ENCODE measurements at places on chromosomes 5 and 9.
A peak's percentile ranks its signal among the peaks of the same experiment; 100 is the strongest.

GRCh38 chr5:16179936-16180788, 571 bp upstream of the MARCHF11 start:
- H3K27me3 ChIP-seq: peaks cover 18% of the 10 kb centered on the region
- H3K36me3 ChIP-seq: no peaks in the 10 kb centered on the region
- no peak overlapping the region for H3K27ac ChIP-seq
- no peaks in the 10 kb centered on the region for H3K4me1 ChIP-seq

DNA sequence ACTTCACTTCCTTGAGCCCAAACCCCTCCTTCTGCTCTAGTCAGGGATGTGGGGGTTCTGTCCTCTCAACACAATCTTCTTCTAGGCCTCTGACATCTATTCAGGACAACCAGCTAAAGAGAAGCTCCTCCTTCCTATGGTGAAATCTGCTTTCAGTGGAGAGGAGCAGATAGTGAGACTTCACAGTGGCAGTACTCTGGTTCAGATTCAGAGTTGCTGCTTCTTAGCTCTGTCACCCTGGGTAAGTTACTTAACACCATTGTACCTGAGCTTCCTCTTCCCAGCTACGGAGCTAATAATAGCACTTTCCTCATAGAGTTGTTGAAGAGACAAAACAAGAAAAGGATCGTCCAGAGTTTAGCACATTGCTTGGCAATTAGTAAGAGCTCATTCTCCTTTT, 77.3 kb upstream of the LARP1 start:
- no peaks in the 10 kb centered on the region for H3K36me3 ChIP-seq
- H3K4me1 ChIP-seq: peaks cover 3% of the 10 kb centered on the region
- no peak overlapping the region for H3K4me3 ChIP-seq
- DNase-seq: no peak
- H3K27me3 ChIP-seq: no peaks in the 10 kb centered on the region

DNA sequence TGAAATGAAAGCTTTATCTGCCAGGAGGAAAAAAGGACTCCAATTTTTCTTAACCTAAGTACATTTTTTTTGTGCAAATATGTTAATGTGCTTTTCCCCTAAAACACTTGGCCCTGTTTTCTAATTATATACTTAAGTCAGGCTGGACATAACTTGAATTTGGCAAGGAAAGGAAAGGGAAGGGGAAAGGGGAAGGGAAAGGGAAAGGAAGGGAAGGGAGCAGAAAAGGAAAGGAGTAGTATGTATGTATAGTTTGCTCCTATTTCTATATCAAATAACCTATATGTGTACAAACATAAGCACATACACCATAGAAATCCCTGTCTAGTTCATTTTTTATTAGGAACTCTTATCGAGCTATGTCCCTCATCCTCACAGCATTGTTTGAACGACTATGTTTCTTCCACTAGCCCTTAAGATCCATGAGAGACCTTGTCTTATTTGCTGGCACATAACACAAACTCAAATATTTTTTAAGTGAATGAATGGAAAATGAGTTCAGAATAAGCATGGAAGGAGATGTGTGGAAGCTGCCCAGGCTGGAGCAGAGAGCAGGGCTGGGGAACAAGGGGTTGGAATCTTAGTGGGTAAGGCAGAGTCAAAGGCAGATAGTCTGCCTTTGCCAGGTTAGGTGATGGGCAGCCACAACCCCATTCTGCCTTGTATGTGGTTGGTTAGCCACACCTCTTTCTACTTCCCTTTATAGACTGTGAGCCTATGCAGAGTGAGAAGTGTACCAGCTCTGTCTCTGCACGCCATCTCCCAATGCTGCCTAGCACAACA, 70.0 kb downstream of the KLHL3 start:
- no peak overlapping the region for H3K4me3 ChIP-seq
- H3K4me1 ChIP-seq: no peaks in the 10 kb centered on the region
- H3K27ac ChIP-seq: no peak overlapping the region
- no peaks in the 10 kb centered on the region for H3K27me3 ChIP-seq
- no peak for DNase-seq

DNA sequence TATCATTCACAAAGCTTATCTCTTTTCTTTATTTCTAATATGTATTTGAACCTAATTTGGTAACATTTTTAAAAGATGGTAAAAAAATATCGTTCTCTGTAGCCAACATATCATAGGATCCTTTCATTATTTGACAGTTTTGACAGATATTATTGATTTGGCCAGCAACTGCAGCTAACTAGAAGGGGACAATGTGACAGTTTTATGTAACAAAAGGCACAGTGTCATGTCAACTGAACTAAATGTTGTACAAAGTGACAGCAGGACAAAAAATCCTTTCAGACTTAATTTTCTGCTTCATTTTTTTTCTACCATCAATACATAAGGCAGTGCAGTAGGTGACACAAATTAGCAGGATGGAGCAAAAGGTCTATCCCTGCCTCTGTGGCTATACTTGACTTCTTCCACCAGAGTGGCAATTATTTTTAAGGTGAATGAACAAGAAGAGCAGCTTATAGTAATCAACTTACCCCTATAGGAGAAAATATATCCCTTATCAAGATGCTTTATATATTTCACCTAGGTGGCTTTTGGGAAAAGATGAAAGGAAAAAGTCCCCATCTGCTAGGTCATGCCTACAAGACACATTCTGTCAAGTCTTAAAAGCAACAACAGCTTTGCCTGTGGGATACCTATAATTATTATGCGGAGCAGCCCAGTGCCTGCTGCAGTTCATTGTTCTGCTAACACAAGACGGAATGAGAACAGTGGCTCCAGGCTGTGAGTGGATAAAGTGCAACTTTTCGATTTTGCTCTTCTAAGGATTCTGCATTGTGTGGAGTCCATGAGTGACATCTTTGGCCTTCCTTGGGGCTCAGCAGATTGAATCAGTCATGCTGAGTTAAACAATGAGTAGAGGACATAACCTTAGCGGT, 694.9 kb downstream of the ISL1 start:
- no peak overlapping the region for H3K4me3 ChIP-seq
- no peaks in the 10 kb centered on the region for H3K4me1 ChIP-seq
- H3K36me3 ChIP-seq: no peaks in the 10 kb centered on the region
- no peak for DNase-seq
- no peak overlapping the region for H3K27ac ChIP-seq
- no peaks in the 10 kb centered on the region for H3K27me3 ChIP-seq

DNA sequence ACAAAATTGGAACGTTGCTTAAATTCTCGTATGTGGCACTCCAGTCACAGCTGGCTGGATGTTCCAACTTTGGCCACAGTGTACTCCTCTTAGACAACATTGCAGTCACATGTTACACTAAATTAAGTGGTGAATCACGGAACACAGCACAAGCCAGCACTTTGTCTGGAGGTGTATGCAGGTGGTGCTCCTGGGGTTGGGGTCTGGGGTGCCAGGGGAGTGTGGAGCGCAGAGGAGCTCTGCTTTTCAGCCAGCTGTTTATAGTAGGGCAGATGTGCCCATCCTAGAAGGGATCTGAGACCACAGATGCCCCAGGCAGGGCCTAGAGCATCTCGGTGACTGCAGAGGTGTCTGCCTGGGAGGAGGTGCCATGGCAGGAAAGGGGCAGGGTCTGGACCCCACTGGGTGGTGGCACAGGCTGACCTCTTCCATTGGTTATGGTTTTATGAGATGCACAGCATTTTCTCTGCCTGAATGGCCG, 82.6 kb downstream of the WNK2 start:
- DNase-seq: no peak
- H3K27ac ChIP-seq: no peak overlapping the region
- no peak overlapping the region for H3K4me3 ChIP-seq
- peaks cover 32% of the 10 kb centered on the region for H3K27me3 ChIP-seq
- H3K4me1 ChIP-seq: no peaks in the 10 kb centered on the region
- no peaks in the 10 kb centered on the region for H3K36me3 ChIP-seq

DNA sequence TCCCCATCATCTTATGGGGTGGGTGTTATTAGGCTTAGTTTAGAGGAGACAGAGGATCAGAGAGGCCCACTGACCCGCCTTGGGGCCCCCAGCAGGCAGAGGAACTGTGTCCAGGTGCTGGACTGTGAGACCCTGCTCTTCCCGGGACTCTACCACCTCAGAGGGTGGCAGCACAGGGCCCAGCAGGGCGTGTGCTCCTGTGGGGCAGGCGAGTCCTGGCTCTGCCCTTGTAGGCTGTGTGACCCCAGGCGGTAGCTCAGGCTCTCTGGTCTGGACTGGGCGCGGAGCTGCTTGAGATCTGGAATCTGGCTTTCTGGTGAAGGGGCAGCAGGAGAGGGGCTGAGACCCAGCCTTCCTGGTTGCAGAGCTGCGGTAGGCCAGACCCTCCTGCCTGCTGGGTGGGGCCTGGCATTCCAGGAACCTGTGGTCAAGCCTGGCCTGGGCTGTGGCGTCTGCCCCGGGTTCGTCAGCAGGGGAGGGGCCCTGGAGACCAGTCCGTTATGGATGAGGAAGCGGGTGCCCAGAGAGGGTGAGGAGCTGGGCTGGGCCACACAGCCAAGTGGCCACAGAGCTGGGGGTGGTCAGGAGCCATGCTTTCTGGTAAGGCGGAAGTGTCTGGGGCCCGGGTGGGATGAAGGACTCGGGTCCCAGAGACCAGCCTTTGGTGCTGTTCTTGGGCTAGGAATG, 46.5 kb downstream of the RXRA start:
- DNase-seq: no peak
- no peaks in the 10 kb centered on the region for H3K27me3 ChIP-seq
- H3K27ac ChIP-seq: peak overlapping the region; percentile 94
- H3K4me3 ChIP-seq: no peak overlapping the region
- H3K36me3 ChIP-seq: no peaks in the 10 kb centered on the region
- H3K4me1 ChIP-seq: peaks cover 86% of the 10 kb centered on the region

DNA sequence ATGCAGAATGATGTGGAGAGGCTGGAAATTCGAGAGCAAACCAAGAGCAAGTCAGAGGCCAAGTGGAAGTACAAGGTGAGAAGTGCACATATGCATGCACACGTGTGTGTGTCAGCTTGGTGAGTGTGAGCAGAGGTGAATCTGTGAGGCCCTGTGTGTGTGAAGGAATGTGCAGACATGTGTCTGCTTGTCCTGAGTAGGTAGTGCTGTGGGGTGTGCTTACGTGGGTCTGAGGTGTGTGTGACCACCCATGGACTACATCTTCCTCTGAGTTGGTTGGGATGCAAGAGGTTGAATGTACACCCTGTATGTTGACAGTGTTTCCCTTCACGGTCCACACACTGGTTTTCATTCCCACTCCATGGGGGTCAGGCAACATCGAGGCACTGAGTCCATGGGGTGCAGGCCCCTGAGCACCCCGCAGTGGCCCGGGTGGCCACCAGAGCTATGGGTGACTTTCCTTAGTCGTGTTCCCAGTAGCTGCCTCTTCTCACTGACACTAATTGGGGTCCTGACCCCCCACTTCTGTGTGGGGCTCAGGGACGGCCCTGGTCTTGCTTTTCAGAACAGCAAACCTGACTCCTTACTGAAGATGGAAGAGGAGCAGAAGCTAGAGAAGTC, 86.7 kb downstream of the PHF2 start:
- peaks cover 8% of the 10 kb centered on the region for H3K36me3 ChIP-seq
- no peak overlapping the region for H3K27ac ChIP-seq

DNA sequence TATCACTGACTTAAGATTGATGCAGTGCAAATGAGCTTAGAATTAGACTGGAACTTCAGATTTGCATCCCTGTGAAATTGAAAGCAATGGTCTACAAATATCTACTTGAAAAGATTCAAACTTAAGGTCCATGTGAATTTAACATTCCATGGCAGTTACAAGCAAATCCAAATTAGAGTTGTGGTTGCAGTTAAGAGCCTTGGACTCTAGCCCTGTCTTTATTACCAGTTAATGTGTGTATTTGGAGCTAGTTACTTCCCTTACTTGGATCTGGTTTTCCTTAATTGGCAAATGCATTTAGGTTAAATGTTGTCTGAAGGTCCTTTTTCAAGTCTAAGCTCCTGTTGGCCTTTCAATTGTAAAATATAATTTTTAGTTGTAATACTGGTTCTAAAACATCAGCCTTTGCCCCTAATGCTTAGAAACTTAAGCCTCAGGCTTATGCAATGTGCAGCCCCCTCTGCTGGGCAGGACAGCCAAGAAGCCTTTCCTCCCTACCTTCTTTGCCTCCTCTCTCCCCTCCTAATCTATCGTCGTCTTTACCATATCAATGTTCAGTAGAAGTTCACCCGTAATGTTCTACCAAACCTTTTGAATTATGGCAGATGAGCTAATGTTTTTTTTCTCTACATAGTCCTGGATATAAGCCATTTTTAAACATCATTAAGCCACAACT, 59.5 kb downstream of the ERMP1 start:
- H3K27me3 ChIP-seq: no peaks in the 10 kb centered on the region
- no peak for DNase-seq
- H3K36me3 ChIP-seq: peaks cover 16% of the 10 kb centered on the region
- H3K4me3 ChIP-seq: no peak overlapping the region
- no peaks in the 10 kb centered on the region for H3K4me1 ChIP-seq

- peaks cover 3% of the 10 kb centered on the region for H3K4me1 ChIP-seq
- H3K27me3 ChIP-seq: peaks cover 41% of the 10 kb centered on the region
- H3K27ac ChIP-seq: no peak overlapping the region
- DNase-seq: no peak
- no peak overlapping the region for H3K4me3 ChIP-seq
- H3K36me3 ChIP-seq: no peaks in the 10 kb centered on the region
These were observed 1059.8 kb upstream of the DMAC1 start for GRCh38 chr9:8859416-8859815.

DNA sequence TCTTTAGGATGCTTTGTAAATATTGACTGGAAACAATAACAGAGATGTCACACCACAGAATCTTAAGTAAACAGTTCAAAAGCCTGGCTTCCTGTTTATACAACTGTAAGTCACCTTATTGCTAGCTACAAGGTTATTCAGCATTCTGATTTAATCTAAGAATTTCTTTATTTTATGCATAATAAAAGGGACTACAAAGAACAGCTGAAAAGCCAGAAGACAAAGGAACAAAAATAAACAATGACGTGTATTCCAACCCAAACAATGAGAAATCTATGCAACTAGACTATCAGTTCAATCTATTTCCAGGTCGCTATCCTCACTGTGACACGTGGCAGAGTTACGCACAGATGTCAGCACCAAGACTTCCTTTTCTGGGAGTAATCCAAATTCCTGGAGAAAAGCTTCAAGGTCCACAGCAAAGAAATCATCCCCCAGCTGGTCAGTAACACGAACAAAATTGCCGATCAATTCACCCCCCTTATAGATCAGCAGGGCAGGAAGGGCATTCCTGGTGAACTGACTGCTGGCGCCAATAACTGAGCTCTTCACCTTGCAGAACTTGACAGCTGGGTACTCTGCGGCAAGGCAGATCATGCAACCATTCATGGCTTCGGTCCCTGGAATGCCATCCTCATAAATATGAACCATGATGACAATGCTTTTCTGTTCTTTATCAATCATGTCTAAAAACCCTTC, 8.4 kb downstream of the PDCL start:
- no peak for DNase-seq
- peaks cover 21% of the 10 kb centered on the region for H3K36me3 ChIP-seq
- H3K27me3 ChIP-seq: no peaks in the 10 kb centered on the region
- H3K27ac ChIP-seq: no peak overlapping the region
- no peaks in the 10 kb centered on the region for H3K4me1 ChIP-seq
- H3K4me3 ChIP-seq: no peak overlapping the region
